Stimulated activated CD8-positive, alpha-beta memory T cell treated with anti-CD3 and anti-CD28 coated beads, Interleukin-4, amount 100 ng/mL, for 4 hours (primary cell): ENCODE measurements at places on chromosomes 1 and 21.

DNA sequence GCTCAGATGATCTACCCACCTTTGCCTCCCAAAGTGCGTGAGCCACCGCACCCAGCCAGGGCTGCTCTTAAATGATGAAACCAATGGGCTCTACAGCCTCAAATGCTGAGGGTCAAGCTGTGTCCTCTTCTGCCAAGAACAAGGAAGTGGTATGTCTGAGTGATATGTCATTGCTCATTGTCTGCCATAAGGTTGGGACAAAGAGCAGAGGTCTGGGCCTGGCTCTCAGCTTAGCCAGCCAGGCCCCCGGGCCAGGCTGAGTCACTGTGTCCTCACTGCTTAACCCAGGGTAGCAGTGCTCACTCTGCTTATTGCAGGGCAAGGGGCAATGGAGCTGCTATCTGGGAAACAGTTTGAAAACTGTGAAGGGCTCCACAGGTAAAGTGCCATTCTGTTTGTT lies 8.3 kb upstream of the ETS2 start:
- no peak for DNase-seq

DNA sequence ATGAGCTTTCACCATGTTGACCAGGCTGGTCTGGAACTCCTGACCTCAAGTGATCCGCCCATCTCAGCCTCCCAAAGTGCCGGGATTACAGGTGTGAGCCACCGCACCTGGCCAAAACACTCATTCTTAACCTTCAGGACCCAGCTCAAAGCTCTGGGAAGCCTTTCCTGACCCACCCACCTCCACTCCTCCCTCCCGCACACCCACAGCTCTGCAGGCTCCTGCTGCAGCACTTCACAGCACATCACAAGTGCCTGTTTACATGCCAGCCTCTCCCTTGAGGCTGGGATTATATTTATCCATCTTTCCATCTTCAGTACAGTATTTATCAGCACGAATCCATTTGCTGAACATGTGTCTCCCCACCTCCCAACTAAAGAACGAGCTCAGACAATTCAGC lies 14.9 kb downstream of the SLC9A1 start:
- DNase-seq: no peak

DNA sequence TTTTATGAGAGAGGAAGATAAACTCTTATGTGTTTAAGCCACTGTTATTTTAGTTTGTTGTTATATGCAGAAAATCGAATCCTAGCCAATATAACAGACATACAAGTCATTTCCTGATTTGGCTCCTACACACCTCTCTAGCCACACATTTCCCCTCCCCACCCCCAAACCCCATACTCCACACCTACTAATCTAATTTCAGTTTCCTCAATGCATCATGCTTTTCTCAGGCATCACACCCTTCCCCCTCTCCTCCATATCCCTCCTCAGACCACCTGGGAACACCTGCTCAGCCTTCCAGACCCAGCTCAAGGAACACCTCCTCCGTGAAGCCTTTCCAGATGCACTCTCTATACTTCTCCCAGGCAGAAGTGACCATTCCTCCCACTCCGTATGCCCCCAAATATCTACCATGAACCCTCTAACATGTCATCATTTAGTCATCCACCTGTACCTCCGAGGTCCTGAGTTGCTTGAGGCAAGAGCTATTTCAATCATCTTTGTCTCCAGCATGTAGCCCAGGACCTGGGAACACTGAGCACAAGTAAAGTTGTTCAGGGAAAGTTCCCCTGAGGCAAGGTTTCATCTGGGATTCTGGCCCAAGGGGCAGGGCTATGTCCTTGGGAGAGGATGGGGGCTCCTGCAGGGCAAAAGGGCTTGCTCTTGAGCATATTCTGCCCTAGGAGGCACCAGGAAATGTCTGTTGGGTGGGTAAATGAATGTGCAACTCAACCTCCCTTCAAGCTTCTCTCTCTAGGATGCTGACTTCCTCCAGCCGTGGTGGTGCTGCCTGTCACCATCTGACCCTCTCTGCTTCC lies 126.8 kb downstream of the HIVEP3 start:
- DNase-seq: no peak

DNA sequence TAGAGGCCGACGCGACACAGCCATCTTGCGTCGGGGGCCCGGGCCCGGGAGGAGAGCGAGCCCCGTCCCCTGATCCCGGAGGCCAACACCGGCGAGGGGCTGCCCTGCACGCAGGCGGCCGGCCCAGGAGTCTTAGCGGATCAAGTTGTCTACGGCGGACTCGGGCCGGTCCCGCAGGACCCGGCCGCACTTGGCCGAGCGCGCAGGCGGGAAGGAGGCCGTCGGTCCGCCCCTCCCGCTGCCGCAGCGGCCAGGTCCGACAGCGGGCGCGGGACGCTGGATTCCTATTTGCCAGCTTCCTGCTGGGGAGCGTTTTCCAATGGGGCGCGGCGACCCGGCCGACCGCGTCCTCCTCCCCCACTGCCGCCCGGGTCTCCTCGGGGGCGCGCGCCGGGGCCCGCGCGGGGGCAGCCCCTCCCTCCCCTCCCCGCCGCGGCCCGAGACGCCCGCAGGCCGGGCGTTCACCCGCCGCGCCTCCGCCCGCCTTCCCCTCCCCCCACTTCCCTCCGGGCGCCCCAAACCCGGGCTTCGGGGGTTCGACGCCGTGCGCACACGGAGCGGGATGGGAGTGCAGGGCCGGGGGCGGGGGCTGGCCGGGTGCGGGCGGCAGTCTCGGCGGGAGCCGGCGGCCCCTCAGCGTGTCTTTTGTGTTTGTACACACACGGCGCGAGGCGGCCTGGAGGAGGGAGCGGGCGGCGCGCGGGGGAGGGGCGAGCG lies 517 bp upstream of the H3-3A start:
- peak; percentile 4 for DNase-seq

DNA sequence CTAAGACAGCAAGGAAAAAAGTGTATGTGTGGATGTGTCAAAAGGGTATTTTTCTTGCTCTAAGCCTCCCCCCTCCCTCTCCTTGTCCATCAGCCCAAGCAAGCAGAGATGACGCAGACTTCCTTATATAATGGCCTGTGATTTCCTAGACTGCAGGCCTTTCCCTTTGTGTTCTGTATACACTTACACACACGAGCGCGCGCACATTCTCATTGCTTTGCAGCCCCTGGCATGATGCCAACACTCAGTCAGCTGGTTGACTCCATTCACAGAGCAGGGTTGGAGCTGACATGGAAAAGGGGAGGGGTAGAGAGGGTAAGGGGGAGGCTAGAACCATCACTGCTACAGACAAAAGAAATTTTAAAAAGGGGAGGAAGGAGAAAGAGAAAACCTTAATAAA lies 41.8 kb downstream of the GATAD2B start:
- DNase-seq: no peak

- DNase-seq: no peak
These were observed 7.8 kb downstream of the ANGPTL7 start for GRCh38 chr1:11196945-11197344.

DNA sequence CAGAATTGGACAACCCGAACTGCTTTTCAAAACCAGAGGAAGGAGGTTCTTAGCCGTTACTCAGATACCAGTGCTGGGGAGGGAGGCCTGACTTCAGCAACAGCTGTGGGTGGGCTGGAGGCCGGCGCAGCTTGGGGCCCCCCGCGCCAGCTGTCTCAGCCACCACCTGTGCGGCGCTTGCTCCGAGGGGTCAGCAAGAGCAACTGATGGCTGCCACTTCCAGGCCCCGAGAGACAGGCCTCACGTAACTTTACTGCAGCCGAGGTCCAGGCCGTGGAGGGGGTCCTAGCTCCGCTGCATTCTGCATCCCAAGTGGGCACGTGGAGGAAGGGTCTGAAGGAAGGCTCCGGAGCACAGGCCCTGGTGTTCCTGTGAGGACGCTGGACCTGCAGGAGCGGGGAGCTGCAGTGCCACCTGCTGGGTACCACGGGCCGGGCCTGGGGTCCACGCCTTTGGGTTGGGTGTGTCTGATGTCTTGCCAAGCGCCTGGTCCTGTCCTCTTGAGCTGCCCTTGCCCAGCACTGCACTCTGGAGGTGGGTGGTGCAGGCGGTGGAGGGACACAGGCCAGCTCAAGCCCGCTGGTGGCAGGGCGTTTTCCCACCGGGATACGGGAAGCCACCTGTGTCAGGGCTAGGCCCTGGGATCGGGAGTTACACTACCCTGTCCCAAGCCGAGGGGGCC lies 9.8 kb downstream of the THAP3 start:
- DNase-seq: no peak

- DNase-seq: no peak
These were observed 46.5 kb upstream of the BEND5 start for GRCh38 chr1:48823168-48823567.
